Stimulated activated CD4-positive, alpha-beta T cell treated with anti-CD3 and anti-CD28 coated beads, Interleukin-4, amount 100 ng/mL, for 1 hour (primary cell): ENCODE measurements at places on chromosomes 2 and 18.

DNA sequence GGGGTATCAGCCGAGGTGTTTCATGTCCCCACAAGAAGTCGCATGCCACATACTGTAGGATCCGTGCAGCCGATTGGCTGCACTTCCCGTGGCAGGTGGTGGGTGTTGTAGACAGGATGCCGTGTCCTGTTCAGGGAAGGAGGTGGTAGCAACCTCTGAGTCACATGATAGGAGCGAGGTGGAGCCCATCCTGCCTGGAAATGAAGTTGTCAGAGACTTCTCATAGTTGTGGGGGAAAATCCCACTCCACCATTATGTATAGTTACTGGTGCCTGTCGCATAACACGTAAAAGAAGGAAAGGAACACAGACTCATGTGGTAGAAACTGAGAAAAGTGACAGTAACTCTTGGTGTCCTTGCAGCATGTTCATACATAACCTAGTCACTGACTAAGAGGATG lies 91.4 kb upstream of the IL1R2 start:
- DNase-seq = peak; percentile 36

GRCh38 chr2:219706823-219707281 lies 79.4 kb downstream of the SLC4A3 start:
- DNase-seq = no peak

DNA sequence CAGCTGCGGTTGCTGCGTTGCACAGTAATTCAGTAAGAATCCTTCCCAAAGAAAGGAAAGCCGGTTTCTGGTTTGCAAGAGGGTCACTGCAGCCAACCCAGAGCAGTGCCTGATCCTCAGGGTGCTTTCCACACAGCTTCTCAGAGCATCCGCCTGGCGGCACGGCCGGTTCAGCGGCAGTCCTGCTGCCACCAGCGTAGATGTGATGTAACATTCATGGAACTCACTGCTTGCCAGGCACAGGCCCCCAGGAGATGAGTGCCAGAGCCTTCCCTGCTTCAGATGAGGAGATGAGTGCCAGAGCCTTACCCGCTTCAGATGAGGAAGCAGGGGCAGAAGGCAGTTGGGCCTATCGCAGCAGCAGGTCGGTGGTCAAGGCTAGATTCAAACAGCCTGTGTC lies 230.2 kb downstream of the GBX2 start:
- no peak for DNase-seq

GRCh38 chr2:2575181-2575577 lies 244.1 kb upstream of the MYT1L start:
- DNase-seq = no peak

DNA sequence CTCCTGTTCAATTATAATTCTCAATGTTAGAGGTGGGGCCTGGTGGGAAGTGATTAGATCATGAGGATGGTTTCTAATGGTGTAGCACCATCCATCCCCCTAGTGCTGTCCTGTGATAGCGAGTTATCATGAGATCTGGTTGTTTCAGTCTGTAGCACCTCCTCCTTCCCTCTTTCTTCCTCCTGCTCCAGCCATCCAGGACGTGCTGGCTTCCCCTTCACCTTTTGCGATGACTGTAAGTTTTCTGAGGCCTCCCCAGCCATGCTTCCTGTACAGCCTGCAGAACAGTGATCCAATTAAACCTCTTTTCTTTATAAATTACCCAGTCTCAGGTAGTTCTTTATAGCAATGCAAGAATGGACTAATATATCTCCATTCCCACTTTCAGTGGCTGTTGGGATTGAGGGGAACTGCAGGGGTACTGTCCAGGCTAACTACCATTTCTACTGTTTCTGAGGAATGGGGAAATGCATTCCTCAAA lies 19.2 kb downstream of the SPIRE1 start:
- no peak for DNase-seq

DNA sequence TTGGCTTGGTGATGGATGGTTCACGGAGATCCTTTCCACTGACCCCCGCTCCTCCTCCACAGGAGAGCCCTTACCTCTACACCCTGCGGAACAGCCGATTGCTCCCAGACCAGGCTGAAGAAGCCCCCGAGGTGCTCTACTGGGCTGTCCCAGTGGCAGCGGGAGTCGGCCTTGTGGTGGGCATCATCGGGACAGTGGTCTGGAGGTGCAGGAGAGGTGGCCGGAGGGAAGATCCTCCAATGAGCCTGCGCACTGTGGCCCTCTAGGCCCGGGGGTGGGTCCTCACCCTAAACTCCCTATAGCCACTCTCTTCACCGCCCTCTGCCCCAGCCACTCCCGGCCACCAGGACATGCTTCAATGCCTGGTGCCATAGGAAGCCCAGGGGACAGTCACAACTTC lies 108.8 kb upstream of the PPP1CB start:
- DNase-seq = no peak

- DNase-seq = no peak
These were observed 100.7 kb upstream of the CCDC195 start for GRCh38 chr2:224816816-224817215.

DNA sequence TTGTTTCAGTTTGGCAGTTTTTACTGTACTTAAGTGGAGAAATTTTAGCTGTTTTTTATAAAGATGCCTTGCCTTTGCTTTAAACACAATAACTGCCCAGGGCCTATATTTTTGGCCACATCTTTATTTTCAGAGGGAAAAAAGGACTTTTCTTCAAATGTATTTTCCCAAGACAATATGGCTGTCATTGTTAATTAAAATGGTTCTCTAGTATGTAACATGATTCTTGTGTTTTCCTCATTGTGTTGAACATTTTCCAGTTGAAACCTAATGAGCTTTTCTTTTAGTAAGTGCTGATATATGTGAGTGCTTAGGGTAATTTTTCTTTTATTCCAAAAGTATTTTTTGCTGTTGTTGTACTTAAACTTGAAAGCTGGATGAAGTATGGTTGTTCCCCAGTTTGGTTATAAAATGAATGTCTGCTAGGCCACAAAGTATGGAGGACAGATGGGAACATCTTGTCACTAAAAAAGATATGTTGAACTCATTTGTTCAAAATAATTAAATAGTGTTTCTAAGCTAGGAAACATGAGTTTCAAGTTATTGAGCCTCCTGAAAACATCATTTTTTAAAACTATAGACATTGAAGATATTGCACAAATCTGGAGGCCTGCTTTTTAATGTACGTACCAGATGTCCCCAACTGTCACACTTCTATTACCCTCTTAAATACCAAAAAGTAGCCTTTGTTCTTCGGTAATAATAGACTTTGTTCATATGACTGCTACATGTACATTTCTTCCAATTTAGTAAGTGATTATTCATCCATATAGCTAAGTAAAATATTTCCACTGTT lies 147.5 kb upstream of the DAPL1 start:
- no peak for DNase-seq

GRCh38 chr2:190270298-190270697 lies 49.3 kb downstream of the HIBCH start:
- DNase-seq = no peak

DNA sequence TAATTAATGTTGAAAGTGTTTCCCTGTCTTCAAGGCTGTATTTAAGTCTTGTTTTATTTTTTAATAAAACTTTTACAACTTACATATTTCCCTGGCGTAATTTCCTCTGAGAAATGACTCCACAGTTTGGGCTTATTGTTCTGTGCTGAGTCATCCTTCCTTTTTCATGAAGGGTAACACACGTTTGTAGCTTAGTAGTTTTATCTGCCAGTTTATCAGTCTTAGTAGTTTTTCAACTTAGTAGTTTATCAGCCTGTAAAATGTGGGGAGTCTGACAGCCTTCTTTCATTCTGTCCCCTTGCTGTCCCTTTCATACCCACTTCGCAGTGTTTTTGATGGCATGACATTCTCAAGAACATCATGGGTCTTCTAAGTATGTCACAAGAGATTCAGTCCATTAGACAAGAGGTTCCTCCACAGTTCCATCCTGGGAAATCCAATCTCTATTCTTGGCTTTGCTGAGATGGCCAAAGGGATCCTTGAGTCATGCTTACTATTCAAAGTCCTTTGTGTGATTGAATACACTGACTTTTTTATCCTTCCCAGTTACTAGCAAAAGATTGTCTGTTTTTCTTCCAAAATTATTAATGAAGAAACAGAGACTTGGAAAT lies 60.0 kb upstream of the SGPP2 start:
- DNase-seq = no peak

GRCh38 chr2:180571559-180571958 lies 408.8 kb upstream of the UBE2E3 start:
- no peak for DNase-seq

DNA sequence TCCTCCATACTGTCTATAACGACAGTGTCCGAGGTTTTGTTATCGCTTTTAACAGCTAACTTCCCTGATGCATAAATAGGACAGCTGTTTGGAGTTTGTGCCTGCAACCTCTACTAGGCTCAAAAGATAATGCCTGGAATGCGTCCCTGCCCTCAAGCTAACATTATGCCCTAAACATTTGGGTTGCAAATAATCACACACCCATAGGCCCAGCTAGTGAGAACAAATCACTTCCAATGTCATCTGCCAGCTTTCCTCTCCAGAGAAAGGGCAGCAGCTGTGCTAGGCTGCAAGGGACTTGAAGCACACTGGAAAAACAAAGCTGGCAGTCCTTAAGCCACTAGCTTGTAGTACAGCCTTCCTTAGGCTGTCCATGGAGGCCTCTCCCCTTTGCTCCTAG lies 201.8 kb upstream of the LYPD1 start:
- no peak for DNase-seq

- DNase-seq = no peak
These were observed 41.3 kb downstream of the LOXHD1 start for GRCh38 chr18:46615720-46616119.

DNA sequence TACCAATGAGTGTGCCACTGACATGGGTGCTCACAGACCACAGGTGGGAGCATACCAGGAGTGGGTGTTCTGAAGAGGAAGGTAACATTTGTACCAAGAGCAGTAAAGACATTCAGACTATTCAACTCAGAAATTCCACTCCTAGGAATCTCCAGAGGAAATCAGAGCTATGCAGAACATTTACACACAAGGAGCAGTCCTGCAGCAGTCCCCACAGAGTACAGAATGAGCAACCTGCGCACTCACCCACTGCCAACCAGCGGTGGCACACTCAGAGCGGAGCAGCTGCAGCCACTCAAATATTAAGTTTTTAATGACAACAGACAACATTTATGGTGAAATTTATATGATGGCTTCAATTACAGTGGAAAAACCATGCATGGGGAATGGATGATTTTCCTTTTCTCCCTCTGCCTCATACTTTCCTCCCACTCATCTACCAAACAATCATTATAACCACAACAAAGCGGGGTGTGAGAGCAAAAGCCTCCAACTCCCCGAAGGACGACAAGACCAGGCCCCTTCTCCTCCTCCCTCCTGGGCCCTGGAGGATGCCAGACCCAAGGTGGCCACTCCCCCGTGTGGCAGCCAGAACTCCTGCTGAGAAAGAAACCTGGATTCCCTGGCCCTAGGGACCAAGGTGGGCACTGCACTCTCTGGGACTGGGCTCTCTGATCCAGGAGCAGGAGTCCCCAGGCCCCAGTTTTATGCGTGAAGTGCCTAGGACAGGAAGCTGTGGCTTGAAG lies 5.4 kb downstream of the HS6ST1 start:
- no peak for DNase-seq

GRCh38 chr18:41871229-41872000 lies 83.6 kb upstream of the PIK3C3 start:
- DNase-seq = no peak

DNA sequence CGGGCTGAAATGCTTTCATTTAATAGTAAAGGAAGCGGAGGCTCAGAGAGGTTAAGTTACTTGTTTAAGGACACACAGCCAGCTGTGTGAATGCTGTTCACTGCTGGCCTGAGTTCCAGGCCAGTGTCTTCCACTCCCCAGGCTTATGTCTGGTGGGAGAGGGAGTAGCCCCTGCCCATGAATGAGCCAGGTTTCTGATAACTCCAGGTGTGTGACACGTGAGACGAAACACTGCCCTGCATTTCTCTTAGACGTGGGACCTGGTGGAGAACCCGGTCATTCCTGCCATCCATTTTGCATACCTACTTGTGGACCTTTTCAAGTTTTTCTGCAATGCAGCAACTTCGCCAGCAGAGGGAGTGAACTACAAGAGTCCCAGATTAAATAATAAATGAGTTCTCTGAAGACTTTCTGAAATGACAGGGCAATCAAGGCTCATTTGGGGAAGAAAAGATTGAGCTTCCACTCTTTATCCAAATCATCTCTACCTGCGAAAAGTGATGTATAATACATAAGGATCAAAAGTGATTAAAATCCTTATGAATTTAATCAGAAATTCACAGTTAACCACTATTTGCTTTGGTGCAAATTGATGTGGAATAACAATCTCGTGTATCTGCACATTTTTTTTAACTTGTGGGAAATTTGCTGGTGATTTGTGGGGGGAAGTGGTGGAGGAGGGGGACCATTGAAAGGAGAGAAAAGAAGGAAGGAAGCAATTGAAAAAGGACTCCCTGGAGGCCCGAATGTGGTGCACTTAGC lies 79.4 kb upstream of the ASB18 start:
- peak; percentile 30 for DNase-seq

GRCh38 chr18:10020171-10020570 lies 106.4 kb downstream of the VAPA start:
- DNase-seq = no peak

DNA sequence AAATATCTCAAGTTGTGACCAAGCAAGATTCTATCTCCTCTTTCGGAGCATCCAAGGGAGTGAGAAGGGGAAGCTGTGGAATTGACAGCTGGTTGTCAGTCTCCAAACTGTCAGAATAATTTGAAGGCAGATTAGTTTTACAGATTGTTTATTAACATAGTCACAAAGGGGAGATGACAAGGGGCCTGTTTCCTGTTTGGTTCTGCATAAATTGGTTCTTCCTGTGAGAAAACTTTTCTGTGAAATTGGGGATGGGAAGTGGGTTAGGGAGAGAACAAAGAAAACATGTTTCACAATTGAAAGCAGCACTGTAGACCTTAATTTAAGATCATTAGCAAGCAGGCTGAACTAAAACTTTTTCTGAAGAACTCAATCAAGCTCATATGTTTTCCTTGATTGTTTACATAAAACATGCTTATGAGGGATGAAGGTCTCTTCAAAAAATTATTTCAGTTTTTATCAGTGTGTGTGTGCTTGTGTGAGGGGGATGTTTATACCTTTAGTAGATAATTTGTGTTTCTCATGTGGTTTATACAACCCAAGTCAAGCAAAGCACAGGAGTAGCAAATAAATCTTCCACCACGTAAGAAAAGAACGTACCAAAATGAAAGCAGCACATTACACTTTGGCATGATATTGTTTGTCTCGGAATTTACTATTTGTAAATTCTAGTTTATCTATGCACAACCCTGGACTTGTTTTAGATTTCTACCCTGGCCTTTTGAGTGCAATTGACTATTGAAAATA lies 604.9 kb upstream of the CDH2 start:
- DNase-seq = no peak

DNA sequence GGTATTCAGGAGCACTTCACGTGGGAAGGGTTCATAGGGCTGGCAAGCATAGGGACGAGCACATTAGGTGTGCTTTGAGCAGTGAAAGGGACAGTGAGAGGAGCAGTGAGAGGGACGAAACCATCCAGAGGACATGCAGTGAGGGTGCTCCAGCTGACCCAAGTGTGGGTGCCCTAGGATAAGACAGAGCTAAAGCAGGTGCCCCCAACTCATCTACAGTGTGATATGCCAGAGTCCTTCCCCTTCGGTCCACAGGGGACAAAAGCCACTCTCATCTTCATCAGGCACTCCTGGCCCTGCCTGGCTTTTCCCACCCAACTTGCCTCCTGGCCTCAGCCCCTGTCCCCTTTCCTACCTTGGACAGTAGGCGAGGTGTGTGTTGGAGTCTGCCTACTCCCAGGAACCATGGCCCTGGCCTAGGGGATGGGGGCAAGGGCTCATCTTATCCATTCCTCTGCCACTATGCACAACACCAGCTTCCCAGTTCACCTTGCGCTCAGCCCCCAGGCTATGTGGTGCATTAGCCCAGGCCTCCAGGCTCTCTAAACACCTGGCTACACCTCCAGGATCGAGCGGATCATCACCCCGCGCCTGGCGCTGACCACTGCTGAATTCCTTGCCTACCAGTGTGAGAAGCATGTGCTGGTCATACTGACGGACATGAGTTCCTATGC lies 16.1 kb upstream of the ANKRD53 start:
- no peak for DNase-seq
